Endothelial cell of umbilical vein (primary cell): ENCODE measurements at places on chromosomes 5 and 9. TPM values are rescaled to one million over a fixed set of nuclear protein-coding genes. Genes with fewer than 3 reads are reported as not detected.

DNA sequence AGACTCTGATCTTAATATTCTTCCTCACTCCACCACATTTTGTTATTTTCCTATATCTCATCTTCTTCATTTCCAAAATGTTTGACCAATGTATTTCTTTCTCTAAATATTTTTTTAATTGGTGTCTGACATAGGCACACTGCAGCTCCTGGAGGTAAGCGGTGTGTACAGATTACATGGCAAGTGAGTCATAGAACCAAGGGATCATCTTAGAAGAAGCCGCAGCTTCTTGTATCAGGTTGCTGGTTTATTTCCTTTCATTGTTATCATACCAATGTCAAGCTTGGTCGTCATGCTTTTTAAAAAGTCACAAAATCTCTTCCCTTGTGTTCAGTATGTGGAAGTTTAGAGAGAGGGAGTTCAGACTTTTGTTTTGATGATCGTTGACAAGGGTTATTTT is 526.1 kb upstream of the CDH18 start:
- no peak overlapping the region for H3K4me3 ChIP-seq
- no peaks in the 10 kb centered on the region for H3K27me3 ChIP-seq
- H3K27ac ChIP-seq, result no peak overlapping the region
- no peaks in the 10 kb centered on the region for H3K4me1 ChIP-seq

DNA sequence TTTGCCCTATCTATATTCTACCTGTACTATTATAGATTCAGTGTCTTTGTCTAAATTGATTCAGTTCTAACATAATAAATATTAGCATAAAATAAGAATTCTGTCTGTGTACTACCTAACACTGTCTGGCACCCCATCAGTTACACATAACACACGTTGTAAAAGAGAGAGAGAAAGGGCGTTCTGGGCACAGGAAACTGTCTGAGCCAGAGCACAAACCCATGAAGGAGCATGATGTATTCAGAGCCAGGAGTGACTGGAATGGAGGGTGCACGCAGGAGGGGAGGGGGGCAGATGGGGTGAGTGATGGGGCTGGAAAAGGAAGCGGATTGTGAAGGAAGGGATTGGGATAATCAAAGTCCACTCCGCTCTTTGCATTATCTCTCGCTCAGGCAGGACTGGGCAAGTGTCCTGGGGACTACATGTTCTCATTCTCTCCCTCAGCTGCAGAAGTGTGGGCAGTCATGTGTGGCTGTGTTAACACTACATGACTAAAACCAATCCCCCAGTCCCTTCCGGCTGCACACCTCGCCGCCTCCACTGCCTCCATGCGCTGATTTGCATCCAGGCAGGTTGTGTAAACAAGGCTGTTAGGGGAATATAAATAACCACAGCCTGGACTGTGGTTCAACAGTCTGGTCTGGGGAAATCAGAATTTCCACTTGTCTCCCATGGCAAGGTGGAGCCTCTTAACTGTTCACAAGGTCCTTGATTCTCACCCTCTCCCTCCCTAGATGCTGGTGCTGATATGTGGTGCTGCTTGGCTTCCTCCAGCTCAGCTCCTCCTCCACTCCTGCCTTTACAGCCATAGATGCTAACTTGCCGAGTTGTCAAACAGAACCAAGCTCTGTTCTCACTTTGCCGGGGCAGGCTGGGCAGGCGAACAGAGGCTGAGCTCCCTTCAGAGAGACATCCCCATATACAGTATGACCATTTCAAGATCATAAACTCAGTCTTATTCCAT is 367.5 kb upstream of the BRINP1 start:
- H3K4me3 ChIP-seq, result no peak overlapping the region
- H3K27ac ChIP-seq, result no peak overlapping the region
- no peaks in the 10 kb centered on the region for H3K36me3 ChIP-seq
- H3K4me1 ChIP-seq, result no peaks in the 10 kb centered on the region
- DNase-seq, result no peak

Gene C9orf153
- total RNA-seq, result 0.66 TPM in 1 of 2 replicates, not detected in the other

Gene POLR3G
- 15.0 and 16.7 TPM in 2 replicates for total RNA-seq

Gene GHR
- 0.27 and 0.39 TPM in 2 replicates for total RNA-seq

Gene GRM6
- total RNA-seq, result not detected in 2 replicates
